ENCODE measurements at places on chromosomes 13 and 19. TPM values are rescaled to one million over a fixed set of nuclear protein-coding genes. Genes with fewer than 3 reads are reported as not detected.

DNA sequence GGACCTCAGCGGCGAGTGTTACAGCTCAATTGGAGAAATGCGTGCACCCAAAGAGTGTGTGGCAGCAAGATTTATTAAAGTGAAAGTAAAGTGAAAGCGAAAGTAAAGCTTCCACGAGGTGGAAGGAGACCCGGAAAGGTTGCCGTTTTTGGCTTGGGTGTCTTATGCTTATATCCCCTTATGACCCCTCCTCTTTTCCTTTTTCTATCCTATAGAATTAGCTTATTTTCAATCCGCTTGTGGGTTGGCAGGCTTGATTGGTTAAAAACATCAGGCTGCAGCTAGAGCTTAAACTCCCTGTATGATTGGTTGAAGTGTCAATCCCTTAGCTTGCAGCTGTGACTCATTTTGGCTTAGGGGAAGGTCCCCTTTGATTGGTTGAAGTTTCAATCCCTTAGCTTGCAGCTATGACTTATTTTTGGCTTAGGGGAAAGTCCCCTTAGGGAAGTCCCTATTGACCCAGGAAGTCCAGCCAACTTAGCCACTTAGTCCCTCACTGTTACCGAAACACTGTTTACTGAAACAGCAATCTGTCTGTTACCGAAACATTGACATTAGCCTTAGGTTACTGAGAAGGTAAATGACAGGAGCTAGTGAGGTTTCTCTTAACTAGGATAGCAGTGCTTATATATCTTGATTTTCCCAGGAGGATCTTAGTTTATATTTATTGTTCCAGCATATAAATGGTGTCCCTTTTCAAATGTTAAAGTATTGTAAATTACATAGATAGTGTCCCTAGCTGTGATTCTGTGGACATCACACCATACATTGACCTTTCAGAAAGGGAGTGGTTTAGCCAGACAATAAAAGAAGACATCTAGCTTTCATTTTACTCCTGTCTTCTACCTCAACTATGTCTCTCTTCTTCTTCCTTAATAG, 575.8 kb downstream of the DACH1 start:
- peak; percentile 19 for DNase-seq

DNA sequence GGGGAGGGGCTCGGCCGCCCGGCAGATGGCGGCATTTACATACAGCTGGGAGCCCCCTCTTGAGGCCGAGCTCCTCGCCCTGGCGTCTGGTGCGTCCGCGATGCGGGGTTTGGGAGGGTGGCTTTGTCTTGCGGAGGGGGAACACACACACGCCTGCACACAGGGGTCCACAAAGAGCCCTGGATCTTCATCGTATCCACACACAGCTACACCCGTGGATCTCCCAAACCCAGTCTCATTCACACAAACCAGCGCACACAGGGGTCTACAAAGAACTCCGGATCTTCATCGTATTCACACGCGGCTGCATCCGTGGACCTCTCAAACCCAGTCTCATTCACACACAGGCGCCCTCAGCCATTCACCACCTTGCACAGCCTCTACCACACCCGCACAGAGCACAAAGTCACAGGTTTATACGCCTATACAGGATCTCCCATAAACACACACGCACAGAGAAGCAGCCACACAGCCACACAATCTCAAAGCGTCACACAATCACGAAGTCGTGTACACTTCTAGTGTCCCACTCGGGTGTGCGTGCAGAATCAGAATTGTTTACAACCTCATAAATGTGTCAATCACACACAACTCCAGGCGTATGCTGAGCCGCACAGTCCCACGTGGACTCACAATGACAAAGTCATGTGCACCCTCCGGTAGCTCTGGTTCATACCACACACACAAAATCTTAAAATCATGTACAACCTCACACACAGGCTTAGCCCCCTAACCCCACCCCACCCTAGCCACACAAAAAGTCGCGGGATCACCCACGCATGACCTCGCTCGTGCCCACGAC, 550 bp upstream of the DLL3 start:
- DNase-seq: peak; percentile 49

DNA sequence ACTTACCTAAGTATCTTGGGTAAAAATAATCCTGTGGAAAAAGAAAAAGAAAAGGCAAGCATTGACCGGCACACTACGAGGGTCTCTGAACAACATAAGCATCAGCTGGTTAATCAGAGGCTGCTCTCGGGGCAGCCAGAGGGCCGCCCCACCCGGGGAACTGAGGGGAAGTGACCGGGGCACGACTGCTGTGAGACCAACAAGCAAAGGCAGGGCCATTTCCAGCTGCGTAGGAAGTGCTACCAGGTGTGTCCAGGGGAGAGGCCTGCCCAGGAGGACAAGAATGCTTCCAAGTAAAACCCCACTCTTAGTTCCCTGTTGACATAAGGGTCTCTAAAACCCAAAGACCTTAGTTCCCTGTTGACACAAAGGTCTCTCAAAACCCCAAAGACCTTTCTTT, 15.9 kb downstream of the GAS6 start:
- DNase-seq: no peak

GRCh38 chr19:28999724-29000433, 213.1 kb downstream of the UQCRFS1 start:
- no peak for DNase-seq

- DNase-seq: no peak
These were observed 275.0 kb upstream of the DACH1 start for GRCh38 chr13:72141855-72142519.

DNA sequence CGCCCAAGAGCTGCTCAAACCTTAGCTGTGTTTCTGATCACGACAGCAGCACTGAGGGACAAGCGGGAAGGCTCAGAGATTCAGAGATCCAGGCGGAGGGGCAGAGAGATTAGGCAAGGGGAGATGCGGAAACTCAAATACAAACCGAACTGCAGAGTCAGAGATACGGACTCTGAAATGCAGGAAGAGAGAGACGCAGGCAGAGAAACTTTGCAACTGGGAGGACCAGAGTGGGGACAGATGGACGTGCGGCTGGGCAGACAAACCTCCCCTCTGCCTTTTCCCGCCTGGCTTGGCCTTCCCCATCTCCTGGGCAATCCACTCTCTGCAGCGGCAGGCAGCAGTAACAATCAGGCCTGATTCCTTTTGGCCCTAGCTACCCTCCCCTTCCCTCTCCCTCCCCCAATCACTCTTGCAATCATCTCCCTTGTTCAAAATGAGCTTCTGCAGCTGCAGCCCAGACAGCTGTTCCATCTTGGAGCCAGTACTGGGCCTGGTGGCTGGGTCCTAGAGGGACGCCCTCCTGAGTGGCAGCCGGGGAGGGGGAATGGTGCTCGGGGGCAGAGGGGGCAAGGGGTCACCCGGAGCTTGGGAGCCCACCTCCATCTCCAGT, 29.7 kb downstream of the OLFM2 start:
- no peak for DNase-seq

DNA sequence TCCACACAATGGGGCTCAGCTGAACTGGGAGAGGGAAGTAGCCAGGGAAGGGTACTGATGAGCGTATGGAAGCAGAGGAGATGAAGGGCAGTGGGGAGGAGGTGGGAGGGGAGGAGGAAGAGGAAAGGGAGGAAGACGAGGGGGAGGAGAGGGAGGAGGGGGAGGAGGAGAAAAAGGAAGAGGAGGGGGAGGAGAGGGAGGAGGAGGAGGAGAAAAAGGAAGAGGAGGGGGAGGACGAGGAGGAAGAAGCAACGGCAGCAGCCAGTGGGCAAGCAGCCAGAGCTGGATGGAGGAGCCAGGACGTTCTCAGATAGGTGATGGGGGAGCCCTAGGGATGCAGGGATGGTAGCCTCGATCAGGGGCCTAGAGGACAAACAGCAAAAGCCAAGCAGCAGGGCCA, 5.6 kb downstream of the CERS4 start:
- no peak for DNase-seq

DNA sequence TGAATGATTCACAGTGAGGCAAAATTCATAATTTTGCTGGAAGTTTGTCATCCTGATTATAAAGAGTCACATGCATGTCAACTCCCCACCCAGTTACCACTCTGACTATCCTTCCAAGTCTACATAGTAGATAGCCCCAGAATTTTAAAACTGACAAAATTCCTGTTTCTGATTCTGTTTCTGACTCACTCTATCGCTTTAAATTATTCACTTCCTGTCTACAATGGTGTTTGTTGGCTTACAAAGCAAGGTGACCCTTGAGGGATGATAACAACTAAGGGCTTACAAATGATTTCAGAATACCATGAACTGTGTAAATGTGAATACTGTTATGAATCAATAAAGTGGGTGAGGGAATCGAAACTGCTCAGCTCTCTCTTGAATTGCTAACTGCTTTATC, 98.7 kb upstream of the KL start:
- DNase-seq: no peak

DNA sequence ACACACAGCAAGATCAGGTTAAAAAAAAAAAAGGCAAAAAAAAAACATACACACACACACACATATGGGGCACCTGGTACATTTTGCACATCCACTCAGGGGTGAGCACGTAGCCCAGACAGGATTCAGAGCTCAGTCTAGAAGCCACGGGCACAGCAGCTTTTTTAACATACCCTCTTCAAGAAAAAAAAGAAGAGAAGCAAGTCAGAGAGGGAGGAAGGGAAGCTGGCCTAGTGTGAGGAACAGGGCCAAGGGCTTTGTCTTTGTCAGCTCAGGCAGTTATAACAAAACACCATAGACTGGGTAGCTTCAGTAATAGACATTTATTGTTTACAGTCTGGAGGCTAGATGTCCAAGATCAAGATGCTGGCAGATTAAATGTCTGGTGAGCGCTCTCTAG, 2.3 kb upstream of the TPM4 start:
- DNase-seq: no peak

DNA sequence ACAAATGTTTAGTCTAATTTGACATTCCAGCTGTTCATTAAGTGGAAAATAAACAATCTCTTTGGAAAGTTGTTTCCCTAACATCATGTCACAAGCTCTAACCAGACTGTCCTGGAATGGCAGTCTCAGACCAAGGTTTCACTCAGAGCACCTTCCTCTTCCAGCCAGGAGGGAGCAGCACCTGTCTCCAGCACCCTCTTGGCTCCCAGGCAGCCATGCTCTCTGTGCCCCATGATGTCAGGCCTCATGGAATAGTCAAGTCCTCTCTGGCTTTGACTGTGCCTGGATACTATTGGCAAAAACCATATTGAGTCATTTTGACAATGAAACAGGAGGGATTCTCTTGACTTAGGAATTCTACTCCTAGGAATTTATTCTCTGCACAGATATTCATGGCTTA, 171.4 kb downstream of the OXGR1 start:
- peak; percentile 25 for DNase-seq

- no peak for DNase-seq
These were observed 15.6 kb upstream of the ZNF730 start for GRCh38 chr19:23101241-23101640.

- DNase-seq: no peak
These were observed 192.1 kb upstream of the TSC22D1 start for GRCh38 chr13:44768239-44768638.

- peak; percentile 96 for DNase-seq
These were observed 1.9 kb downstream of the KLF1 start for GRCh38 chr19:12884926-12885748.

- DNase-seq: peak; percentile 80
These were observed at the start of gene USF2 for GRCh38 chr19:35268536-35269437. USF2 (plus strand) TSS chr19:35268962; CDS start chr19:35269102, 140 bp downstream.

DNA sequence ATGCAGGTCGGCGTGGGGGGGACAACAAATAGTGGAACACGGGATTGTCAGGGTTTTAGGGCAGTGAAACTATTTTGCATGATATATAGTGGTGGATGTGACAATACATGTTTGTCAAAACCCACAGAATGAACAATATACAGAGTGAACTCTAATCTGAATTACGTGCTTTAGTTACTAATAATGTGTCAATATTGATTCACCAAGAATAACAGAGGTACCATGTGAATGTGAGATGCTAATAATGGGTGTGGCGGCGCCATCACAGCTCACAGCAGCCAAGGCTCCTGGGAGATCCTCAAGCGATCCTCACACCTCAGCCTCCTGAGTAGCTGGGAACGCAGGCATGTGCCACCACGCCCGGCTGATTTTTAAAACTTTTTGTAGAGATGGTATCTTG, 12.9 kb downstream of the ELAVL1 start:
- DNase-seq: no peak

PLIN5 gene
- total RNA-seq: 6.7 TPM

OR10H1 gene
- total RNA-seq: not detected

KCNJ14 gene
- total RNA-seq: 0.41 TPM

MBNL2 gene
- total RNA-seq: 45.7 TPM

YJEFN3 gene
- 3.5 TPM for total RNA-seq

COX7A1 gene
- total RNA-seq: not detected

TJP3 gene
- total RNA-seq: 294 TPM

FFAR1 gene
- total RNA-seq: not detected

SLC6A16 gene
- total RNA-seq: 0.40 TPM

PGLYRP2 gene
- total RNA-seq: not detected

FOXO1 gene
- 31.3 TPM for total RNA-seq

LSM14A gene
- 126 TPM for total RNA-seq

SPIB gene
- 51.3 TPM for total RNA-seq

FBXO27 gene
- total RNA-seq: 1.1 TPM

Measured in transverse colon (tissue), 4 donors.